Osteocyte (in vitro differentiated cells): ENCODE measurements at places on chromosomes 5 and 9. TPM values are rescaled to one million over a fixed set of nuclear protein-coding genes. Genes with fewer than 3 reads are reported as not detected.

Gene ORM2
- total RNA-seq: not detected in 2 replicates

DNA sequence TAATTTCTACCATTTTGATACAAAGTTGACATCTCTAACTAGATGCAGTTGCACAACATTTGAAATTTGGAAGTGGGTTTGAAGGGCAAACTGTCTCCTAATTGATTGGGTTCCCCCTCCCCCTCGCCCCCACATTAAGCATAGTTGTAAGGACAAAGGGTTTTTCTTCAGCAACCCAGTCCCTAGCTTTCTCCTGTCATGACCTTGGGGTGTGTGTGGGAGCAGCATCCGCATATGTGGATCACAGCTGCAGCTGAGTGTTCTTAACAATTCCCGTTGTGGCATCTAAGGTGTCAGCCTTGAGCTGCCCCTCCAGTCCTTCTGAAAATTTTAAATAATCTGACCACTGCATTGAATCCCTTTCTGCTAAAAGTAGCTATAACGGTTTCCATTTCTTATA, 141.3 kb upstream of the CDH10 start:
- no peak for DNase-seq

Gene TNPO1
- total RNA-seq: 141 and 160 TPM in 2 replicates

- no peak for DNase-seq
Observed at GRCh38 chr5:167750586-167750985, 540.9 kb upstream of the WWC1 start.

DNA sequence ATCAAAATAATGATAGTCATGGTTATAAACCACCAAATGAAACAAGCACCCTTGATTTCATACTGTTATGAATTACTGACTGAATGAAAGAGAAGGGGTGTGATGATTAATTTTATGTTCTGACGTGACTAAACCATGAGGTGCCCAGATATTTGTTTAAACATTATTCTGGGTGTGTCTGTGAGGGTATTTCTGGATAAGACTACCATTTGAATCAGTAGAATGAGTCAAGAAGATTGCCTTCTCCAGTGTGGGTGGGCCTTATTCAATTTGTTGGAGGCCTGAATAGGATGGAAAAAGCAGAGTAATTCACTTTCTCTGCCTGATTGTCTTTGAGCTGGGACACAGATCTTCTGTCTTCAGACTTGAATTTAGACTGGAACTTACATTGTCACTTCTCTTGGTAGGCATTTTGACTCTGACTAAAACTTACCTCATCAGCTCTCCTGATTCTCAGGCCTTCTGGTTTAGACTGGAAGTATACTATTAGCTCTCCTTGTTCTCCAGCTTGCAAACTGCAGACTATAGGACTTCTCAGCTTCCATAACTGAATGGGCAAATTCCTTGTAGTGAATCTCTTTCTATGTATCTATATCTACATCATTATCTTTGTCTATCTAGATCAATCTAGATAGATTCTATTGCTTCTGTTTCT, 321.9 kb upstream of the TARS1 start:
- no peak for DNase-seq

Gene CTXN3
- total RNA-seq: not detected in 2 replicates

GRCh38 chr5:43294226-43294625, 19.0 kb downstream of the HMGCS1 start:
- DNase-seq: no peak

Gene CER1
- not detected in 2 replicates for total RNA-seq

Gene PTPN3
- total RNA-seq: 4.6 and 4.7 TPM in 2 replicates

Gene LRRC19
- total RNA-seq: not detected in 2 replicates

Gene NREP
- total RNA-seq: 874 and 888 TPM in 2 replicates

Gene CDHR2
- total RNA-seq: 0.34 and 0.43 TPM in 2 replicates

DNA sequence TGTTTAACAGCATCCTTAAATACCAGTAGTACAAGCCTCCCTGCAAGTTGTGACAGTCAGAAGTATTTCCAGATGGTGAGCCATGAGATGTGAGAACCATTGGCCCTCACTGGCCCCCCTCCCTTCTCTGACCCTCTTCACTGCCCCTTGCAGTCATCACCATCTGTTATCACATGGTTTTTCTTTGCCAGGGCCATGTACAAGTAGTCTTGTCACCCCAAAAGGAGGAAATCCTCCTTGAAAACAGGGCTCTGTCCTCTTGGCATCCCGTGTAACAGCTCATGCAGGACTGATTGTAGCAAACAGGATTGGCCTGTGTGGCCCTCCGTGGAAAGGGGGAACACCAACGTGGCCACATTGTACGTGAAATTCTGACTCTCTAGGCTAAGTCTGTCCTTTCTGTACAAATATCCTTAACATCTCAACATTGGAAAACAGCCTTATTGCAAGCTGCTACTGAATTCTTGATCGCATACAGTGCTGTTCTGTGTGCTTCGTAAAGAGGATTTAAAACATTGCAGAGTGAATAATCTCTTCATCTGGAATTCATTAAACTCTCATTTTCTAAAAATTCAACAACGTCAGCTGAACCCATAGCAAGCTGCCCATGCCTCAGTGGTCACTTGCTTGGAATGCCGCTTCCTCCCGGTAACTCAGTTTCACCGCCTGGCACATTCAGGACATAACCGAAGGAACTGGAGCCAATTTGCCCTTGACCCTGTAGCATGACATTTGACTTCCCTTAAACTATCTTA, 171.7 kb downstream of the ATPSCKMT start:
- DNase-seq: no peak

GRCh38 chr5:621341-621761, 9.2 kb downstream of the CEP72 start:
- no peak for DNase-seq
